ENCODE measurements at places on chromosomes 4 and X. TPM values are rescaled to one million over a fixed set of nuclear protein-coding genes. Genes with fewer than 3 reads are reported as not detected.
A peak's percentile ranks its signal among the peaks of the same experiment; 100 is the strongest.

GRCh38 chr4:182289809-182290208, 46.6 kb downstream of the TENM3 start:
- DNase-seq, result no peak

Gene PABPC4L
- 0.60 TPM for total RNA-seq

GRCh38 chr4:65917486-65917885, 247.2 kb upstream of the EPHA5 start:
- no peak for DNase-seq

Gene CFAP47
- not detected for total RNA-seq

Gene FREM3
- total RNA-seq, result not detected

DNA sequence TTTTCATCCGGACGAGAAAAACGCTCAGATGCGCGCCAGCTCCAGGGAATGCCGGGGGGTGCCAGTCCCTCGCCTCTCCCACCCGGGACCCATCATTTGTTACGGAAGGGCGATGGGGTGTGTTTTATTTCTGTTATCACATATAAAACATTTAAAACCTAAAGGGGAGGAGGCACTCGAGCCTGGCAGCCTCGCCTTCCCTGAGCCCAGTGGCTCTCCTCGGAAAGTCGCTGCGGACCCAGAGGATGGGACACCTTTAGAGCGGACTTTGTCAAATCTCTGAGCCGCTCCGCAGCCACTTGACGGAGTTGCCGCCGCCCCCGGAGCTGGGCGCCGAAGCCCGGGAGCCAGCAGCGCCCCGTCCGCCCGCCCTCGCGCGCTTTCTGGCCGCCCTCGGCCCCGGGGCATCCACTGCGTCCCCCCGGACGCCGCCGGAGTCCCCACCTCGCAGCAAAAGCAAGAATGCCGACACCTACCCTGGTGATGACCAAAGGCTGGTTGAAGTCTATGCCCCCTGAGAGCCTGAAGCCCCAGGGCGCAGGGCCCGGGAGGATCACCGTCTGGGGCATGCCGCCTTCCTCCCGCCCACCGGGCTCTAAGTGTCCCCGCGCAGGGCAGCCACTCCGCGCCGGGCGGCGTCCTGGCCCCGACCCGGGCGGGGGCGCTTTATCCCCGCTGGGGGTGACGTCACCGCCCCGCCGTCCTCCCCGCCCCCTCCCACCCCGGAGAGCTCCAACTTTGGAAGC, at the start of gene PDLIM3:
Gene PDLIM3 (minus strand): TSS at position 642 of the 746 bp plus-strand sequence. CDS start 73 bp downstream, at position 569.
- DNase-seq, result peak; percentile 80

Gene SHROOM4
- total RNA-seq, result 10.8 TPM

Gene MAGEA10
- total RNA-seq, result not detected

GRCh38 chr4:11098461-11098860, 330.2 kb downstream of the HS3ST1 start:
- DNase-seq, result no peak

DNA sequence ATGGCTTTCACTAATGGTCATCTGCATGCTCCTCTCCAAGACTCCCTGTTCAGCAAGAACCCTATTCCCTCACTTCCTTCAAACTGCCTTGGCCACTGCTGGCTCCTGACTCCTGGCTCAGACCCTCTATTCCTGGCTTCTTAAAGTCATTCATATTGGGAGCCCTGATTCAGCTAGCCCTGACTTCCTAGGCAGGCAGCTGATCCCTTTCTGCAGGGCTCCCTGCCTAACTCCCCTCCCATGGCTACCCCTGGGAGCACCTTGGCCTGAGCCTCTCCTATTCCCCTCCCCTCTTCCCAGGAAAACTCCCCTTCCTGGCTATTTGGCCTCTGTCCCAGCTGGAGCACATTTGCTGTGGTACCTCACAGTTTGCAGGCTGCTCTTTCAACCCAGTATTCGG, 154.9 kb upstream of the PJA1 start:
- DNase-seq, result no peak

DNA sequence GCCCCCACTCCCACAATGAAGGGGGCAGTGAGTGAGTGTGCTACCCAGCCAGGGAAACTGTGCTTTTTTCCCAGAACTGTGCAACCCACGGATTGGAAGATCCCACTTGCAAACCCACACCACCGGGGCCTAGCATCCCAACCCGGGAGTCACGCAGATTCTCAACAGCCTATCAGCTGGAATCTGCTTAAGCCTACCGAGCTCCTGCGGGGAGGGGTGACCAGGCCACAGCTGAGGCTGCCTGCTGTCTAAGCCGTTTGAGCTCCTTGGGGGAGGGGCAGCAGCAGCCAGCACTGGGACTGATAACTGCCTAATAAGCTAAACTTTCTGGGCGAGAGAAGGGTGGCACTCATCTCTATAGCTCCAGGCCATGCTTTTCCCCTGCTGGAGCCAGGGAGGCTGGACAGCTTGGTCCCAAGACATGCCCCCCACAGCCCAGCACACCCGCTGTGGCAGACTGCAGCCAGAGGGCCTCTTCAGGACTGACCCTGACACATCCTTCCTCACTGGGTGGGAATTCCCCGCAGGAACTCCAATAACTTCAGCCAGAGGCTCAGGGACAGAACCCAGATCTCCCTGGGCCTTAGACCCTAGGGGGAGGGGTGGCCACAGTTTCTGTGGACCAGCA, 161.3 kb upstream of the MAGEB18 start:
- peak; percentile 32 for DNase-seq

DNA sequence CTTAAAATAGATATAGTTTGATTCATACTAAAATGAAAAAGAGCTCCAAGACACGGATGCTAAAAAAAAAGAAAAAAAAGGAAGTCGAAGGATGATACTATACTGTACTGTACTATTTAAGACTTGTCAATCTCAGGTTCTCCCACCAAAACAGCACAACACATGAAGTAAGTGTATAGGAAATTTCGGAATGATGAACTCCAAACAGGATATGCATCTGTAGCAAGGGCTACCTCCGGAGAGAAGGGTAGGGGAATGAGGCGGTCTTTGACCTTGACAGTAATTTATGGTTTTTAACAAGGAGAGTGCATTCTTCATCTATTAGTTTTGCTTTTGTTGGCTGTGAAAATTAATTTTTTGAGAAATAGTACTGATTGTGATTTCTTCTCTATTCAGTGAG, 541 bp upstream of the FIP1L1 start:
- DNase-seq, result no peak

DNA sequence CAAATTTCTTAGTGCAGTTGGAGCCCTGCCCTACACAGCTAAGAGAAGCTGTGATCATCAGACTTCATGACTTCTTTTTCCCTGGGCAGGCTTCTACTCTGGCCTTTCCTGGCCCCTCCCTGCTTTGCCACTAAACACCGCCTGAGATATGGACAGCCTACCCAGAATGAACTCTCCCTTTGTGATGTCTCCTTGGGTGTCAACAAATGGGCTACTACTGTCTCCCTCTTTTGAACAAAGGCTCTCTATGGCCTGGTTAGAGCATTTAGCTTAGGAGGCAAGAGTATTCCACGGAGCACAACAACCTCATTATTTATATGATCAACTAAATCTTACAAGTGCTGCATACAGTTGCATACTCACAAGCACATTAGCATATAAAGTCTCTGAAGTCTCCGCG, 127.6 kb upstream of the HCCS start:
- no peak for DNase-seq

GRCh38 chrX:131827935-131828334, 195.2 kb upstream of the STK26 start:
- DNase-seq, result no peak

GRCh38 chr4:12636191-12636590, 847.9 kb downstream of the RAB28 start:
- DNase-seq, result no peak

DNA sequence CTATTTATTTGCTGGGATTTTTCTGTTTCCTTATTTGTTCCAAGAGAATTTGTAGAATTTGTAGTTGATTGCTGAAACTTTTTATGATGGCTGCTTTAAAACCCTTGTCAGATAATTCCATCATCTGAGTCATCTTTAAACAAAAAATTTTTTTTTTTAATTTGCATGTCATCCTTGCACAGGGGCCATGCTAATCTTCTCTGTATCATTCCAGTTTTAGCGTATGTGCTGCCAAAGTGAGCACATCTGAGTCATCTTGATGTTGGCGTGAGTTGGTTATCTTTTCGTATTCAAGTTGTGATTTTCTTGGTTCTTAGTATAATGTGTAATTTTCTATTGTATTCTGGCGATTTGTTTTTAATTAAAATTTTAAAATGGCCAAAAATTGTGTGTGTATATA, 18.7 kb upstream of the ZNF157 start:
- no peak for DNase-seq

DNA sequence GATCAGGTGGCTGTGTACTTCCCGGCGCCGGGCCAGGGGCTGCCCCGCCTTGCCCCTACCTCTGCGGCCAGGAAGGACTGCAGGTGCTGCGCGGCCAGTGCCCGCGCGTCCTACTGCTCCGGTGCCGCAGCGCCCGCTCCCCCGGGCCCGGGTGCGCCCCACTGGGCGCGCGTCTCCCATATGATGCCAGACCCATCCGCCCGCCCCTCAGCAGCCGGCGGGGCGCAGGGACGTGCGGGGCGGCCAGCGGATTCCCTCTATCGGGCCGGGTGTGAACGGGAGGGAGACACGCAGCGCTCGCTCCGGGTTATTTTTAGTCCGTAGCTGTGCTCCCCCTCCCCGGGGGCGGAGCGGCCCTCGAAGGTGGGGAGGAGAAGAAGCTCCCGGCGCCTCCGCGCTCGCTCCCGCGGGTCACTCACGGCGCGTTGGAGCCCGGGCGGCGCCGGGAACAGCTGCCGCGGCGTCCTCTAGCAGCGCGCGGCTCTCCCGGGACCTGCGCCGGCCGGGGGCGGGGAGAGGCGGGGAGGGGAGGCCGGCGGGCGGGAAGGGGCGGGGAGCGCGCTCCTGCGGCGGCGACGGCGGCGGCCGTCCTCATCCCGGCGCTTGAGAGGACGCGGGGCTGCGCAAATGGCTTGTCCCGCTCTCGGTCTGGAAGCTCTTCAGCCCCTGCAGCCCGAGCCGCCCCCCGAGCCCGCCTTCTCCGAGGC, 103.6 kb downstream of the UCHL1 start:
- DNase-seq, result peak; percentile 87

DNA sequence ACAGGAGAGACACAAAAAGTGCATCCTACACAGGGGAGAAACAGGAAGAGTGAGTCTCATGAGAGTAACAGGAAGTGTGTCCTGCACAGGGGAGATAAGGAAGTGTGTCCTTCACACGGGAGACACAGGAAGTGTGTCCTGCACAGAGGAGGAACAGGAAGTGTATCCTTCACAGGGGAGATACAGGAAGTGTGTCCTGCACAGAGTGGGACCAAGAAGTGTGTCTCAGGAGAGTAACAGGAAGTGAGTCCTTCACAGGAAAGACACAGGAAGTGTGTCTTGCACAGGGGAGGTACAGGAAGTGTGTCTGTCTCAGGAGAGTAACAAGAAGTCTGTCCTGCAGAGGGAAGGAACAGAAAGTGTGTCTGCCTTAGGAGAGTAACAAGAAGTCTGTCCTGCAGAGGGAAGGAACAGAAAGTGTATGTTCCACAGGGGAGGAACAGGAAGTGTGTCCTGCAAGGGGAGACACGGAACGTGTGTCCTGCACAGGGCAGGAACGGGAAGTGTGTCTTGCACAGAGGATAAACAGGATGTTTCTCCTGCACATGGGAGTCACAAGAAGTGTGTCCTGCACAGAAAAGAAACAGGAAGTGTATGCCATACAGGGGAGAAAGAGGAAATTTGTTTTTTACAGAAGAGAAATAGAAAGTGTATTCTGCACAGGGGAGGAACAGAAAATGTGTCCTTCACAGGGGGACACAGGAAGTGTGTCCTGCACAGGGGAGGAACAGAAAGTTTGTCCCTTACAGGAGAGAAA, 102.0 kb downstream of the ARSF start:
- DNase-seq, result no peak

DNA sequence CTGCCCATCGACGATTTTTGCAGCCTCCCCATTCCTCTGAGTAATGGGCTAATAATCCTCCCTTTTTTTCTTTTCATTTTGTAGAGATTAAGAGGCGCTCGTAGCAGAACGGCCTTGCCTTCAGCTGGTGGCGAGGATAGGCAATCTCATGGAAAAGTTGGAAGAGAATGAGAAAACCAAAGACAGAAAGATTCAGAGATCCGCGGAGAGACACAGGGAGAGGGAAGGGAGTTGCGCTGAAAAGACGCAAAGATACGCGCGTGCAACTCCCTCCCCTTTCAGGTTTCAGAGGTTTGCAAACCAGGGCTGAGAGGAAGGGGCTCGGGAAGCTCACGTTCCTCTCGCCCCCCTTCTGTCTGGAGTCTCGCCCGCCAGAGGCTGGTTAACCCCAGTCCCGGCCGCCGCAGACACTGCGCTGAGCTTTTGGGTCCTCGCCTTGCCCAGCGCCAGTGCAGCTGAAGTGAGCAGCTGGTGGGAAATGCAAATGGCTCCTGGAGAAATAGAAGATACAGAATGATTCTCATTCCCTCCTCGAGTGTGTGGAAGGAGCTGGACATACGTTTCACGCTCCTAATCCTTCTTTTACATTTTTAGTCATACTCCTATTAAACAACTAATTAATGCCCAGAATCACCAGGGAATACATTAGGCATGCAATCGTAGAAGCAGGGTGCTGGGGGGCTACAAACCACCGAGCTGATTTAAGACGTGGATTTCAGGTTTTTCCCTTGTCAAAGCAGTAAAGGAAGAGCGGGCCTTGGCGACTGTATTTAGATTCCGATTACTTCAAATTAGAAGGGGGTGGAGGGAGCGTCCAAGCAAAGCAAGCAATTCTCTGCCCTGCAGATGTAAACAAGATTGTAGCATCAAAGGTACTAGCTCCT, 16.6 kb upstream of the PITX2 start:
- DNase-seq, result no peak

DNA sequence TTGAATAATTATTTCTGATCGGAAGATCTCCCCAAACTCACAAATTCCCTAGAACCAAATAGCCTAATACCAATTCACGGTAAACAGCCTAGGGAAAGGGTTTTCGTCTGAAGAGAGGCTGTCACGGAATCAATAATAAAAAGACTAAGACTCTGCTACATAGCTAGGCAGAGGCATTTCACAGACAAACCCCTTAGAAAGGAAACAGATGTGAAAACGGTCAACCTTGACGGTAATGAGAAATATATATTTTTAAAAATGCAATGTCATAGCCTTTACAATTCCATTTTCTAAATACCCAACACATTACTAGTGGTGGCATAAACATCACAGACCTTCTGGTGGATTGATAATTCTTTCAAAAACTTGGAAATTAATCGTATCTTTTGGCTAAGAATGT, 28.4 kb downstream of the PROM1 start:
- DNase-seq, result no peak

Gene ZAR1
- total RNA-seq, result not detected

Gene NAP1L3
- 0.76 TPM for total RNA-seq

- no peak for DNase-seq
Observed at GRCh38 chr4:172104539-172104938, 291.3 kb downstream of the GALNTL6 start.

Gene DDX3X
- 123 TPM for total RNA-seq

DNA sequence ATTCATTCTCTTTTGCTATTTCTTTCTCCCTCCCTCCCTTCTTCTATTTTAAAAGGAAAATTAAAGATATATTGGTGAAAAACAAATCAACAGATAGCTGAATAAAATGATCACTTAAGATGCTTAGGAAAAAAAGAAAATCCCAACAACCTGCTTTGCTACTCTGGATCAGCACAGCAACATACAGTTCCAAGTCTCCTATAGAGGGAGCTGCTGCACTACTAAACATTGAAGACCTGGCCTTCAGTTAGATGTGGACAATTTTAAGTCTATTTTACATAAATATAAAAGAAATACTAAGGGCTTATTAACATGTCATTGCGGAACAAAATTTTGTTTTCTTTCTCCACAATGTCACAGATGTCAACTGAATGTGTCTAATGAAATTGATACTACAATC, 226.4 kb downstream of the MAGEB5 start:
- no peak for DNase-seq

GRCh38 chr4:76296286-76296820, 10.2 kb upstream of the STBD1 start:
- no peak for DNase-seq

All from Right ventricle myocardium inferior (tissue), 1 donor.